ENCODE measurements at places on chromosomes 3 and 15. TPM values are rescaled to one million over a fixed set of nuclear protein-coding genes. Genes with fewer than 3 reads are reported as not detected.

- peak; percentile 81 for DNase-seq
These were observed 29.3 kb upstream of the SACM1L start for GRCh38 chr3:45659661-45660566.

DNA sequence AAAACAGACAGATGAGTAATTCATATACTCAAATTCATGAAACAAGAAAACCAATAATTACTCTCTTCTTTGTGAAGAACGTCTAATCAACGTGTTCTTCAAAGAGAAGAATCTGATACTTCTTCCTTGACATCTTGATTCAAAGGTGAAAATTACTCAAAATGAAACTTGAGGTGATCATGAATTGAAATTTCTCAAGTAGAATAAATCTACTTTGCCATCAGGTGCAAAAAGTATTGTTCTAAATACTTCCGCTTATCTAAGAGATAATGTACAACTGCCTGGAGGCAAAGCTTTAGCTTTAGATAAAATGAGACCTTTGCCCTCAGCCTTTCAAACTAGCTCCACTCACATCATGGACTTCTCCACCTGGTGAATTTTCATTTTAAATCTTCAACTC is 13.9 kb upstream of the XXYLT1 start:
- no peak for DNase-seq

- no peak for DNase-seq
These were observed 66.3 kb downstream of the NIPA2 start for GRCh38 chr15:22904736-22905135.

DNA sequence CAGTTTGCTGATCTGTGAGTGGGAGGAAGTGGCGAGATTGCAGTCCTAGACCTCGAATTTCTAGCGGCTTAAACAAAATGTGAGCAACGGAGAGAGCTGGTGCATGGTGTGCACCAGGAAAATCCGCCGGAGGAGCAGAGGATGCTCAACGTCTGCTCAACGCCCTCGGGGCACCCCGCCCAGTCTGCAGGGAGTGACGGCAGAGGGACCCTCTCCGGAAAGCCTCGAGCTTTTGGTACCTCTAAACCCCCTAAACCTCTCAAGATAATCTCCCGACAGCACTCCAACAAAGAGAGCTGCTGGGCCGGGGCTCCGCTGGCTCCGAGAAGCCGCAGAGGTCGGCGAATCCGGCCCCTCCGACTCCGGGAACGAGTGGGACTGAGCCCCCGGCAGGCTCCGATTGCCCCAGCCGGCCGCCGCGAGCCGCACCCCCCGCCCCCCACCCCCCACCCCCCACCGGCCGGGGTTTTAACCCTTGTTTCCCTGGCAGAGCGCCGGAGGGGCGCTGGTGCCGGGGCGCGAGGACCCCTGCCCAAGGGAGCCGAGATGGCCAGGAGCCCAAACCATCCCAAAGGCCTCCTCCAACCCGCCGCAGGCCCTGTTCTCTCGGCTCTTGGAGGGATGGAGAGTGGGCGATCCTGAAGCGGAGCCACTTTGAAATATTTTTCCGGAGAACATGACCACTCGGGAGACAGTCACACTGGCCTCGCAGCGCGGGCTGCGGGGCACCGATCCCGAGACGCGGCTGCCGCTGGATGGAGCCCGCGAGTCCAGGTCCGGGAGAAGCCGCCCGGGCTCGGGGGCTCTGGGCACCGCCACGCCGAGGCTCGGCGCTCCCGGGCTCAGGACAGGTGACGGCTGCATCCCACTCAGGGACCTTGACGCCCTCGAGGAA is 1.5 kb downstream of the MEGF11 start:
- peak; percentile 53 for DNase-seq

DNA sequence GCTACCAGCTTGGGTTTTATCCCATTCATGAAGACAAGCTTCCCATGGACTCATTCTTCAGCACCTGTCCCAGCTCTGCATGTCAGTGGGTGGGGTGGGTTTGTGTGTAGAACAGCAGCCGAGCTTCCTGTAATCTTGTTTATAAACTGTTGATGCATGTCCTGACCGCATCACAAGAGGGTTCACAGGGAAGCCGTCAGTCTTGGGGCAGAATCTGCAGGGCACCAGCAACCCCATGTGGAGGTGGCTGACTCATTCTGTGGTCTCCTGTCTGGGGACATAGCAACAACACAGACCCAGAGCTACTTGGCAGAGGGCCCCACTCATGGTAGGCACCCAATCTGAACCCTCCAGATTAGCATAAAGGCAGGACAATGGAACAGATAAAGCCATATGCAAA is 35.6 kb downstream of the DAPK2 start:
- DNase-seq: peak; percentile 79

DNA sequence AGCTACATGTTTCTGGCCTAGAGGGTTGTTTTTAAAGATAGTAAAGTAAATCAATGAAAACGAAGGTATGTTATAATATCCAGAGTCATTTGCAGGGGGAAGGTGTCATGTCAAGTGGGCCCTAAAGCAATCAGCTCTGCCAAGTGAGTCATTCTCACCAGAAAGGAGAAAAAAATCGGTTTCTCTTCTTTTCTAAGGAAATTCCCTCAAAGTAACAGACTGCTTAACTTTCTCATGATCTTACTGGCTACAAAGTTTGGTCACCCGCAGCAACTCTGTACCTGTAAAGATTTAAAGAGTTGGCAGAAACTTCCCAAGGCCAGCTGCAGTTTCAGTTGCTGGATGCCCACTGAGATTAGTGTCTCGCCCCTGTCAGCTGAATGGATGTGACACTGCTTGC is 5.5 kb upstream of the FSIP1 start:
- DNase-seq: no peak

The ADCY5 gene
- total RNA-seq: not detected

The ATXN7 gene
- total RNA-seq: 3.6 TPM

The FGD5 gene
- total RNA-seq: not detected

The KLHL6 gene
- total RNA-seq: not detected

Measured in PC-3 (cell line).